Stimulated activated CD8-positive, alpha-beta memory T cell treated with anti-CD3 and anti-CD28 coated beads, Interleukin-4, amount 100 ng/mL, for 1 hour (primary cell): ENCODE measurements at places on chromosomes 4 and X.

DNA sequence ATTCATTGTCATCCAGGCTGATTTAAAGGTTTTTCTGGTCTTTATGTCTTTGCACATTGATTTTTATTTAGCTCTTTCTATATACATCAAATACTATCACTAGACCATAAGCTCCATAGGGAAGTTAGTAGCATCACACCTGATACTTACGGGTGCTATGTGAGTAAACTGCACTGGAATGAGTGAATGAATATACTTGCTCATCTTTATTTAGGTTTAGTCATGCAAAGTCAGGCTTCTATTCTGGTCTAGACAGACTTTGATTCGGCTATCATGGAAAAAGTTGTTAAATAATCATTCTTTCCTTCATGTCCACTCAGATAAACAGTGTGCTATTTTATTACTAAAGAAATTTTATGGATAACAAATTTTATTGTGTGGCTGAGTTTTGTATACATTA is 457.8 kb upstream of the PCDH7 start:
- no peak for DNase-seq

DNA sequence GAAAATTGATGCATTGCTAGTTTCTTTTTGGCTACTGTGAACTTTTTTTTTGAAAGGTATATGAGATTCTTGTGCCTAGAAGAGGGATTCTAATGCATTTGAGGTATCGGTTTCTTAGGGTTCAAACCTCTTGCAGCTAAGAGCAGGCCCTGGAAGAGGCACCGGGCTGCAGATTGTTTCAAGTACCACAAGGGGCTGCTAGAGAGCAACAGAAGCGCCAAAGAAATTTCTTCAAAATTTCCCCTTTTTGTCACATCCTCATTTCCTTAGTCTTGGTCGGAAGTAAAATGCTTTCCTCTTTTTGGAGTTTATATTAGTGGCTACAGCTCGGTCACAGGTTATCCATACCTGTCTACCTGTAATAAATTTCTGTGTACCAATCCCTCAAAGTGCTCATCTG is 89.8 kb downstream of the PDGFRA start:
- DNase-seq, result no peak

DNA sequence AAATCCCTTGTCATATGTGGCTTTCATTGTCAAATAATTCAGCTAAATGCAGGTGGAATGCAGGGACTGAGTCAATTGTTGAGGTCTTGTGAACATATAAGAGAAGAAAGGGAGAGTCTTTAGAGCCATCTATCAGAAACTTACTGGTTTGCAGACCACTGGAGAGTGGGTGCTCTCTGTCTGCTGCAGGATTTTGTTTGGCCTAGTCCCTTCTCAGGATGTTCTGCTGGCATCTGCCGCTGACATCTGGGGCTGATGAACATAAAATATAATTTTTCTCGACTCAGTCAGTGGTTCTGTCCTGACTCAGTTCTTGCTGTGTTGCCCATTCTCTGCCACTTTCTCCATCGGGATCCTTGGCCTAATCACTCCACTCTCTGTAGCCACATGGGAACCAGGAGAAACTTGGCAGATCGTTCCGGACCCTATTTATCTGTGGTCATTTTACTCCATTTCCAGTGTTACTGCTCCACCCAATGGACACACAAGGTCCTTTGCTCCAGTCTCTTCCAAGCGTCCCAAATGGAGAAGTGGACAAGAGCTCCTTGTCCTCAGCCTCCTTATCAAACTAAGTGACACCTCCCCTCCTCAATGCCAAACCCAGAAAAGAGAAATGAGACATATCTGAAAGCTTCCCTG is 436.2 kb downstream of the FAT4 start:
- DNase-seq, result no peak

DNA sequence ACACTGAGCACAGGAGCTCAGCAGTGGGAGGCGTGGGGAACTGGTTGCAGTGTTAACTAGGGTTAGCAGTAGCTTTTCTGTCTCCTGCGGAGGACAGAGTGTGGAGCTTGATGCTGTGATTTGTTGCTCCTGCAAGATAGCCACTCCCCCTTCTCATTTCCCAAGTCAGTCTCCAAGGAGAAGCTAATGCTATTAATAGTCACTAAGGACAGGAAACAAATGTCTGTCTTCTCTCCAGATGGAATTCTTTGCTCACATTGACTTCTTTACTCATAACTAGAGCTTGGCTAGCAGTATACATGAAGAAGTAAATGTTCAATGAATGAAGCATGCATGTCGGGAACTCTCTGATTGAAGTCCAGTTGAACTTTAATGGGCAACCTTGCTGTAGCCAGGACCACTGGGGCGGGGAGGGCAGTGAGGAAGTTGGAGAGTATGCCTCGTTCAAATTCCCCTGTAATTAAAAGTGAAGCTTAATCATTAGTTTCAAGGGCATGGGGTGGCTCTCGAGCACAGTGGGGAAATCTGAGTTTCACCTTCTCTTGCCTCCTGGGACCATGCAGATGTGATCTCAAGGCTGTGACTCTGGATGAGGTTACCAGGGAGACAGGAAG is 156.6 kb upstream of the SCML1 start:
- DNase-seq, result no peak

DNA sequence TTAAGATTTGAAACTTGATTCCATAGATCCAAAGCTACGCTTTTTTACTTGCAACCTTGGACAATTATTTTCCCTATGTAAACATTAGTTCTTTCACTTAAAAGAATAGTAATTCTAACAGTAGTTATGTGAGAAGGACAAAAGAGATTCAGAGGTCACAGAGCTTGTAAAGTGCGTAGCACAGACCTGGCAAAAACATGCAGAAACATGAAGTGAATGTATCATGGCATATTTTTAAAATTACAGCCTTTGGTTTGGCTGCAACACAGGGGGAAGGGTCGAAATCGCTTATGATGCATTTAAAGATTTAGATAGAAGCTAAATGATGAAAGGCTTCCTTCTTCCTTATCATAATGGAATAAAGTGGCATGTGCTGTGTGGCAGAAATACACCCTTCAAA is 1068.8 kb downstream of the ARAP2 start:
- no peak for DNase-seq

GRCh38 chrX:40090961-40091360 is 6.8 kb downstream of the BCOR start:
- DNase-seq, result no peak

GRCh38 chr4:41660352-41660751 is 88.2 kb downstream of the PHOX2B start:
- no peak for DNase-seq

DNA sequence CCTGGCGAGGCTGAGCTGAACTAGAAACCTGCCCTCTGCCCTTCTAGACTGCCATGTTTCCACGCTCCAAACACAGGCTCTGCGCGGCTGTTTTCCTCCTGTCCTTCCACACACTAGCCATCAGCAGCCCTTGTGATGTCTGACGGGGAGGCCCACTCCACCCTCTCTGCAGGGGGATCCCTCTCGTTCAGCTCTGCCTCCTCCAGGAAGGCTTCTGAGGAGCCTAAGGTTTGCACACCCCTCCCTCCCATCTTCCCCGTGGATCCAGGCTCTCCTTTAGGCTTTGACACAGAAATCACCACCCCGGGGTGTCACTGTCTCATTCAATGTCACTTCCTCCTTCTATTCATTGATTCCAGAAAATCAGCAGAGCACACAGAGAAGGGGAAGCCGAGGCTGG is 38.6 kb upstream of the CRMP1 start:
- DNase-seq, result no peak

DNA sequence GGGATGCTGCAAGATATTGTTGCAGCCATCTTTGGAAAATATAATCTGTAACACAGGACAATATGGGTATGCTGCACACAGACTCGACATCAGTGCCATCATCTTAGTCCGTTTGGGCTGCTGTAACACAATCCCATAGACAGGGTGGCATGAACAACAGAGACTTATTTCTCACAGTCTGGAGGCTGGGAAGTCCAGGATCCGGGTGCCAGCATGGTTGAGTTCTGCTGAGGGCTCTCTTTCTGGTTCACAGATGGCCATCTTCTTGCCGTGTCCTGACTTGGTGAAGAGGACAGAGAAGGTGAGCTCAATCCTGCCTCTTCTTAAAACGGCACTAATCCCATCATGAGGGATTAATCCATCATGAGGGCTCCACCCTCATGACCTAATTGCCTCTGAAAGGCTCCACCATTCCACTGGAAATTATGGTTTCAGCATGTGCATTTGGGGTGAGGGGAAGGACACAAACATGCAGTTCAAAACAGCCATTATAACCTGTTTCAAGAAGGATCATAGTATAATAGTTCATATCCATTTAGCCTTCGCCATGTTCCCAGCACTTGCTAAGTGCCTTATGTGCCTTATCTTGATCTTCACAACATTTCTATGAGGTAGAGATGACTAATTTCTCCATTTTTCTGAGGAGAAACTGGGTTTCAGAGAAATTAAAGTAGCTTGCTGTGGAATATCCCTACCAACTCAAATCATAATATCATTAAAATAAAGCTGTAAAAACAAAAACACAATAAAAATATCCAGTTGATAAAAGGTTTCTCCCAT is 27.9 kb upstream of the SPP1 start:
- DNase-seq, result no peak

DNA sequence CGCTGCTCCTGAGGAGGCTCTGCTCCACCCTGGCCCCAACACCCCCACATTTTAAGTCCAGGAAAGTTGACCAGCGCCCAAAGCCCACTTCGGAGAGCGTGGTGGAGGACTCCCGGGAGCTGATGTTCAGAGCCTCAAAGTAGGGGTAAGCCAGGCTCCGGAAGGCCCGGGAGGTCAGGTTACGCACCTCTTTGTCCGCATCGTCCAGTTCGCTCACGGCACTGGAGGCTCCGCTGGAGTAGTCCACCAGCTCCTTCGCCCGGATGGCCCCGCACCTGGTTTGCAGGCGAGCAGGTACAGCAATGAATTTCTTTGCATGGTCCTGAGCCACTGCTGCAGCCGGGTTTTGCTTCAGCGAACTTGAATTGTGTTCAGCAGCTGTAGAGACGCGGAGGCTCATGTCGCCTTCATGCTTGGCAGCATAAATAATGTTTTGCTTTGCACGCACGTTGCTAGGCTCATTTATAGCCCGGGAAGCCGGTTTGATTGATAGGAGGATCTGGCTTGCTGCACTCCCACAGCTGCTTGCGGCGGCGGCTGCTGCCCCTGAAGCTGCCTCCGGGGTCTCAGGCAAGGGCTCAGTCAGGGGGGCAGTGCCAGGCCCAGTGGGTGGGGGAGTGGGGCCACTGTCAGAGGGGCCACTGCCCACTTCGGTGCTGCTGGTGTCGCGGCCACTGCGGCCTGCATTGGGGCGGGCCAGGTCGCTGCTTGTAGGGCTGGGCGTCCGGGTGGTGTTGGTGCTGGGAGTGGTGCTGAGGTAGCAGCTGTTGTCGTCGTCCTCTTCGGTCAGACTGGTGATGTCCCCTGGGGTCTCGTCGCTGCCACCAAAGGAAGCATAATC is 4.8 kb downstream of the C4orf54 start:
- DNase-seq, result no peak

DNA sequence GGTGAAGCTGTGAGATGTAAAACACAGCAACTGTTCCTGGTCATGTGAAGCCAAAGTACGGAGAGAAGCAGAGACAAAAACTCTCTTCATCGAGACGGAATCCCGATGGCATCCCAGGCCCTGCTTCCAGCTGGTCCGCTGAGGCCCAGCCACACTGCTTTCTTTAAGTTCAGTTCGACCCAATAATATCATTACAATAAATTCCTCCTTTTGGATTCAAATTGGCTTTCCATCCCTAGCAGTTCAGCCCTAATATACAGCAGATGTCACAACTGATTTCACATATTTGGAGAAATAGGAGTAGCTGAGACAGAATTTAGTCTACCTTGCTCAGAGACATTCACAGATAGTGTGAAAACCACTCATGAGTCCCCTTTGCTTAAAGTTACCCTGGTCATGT is 98.3 kb upstream of the SPRY1 start:
- no peak for DNase-seq

- DNase-seq, result no peak
Measured at GRCh38 chrX:130857207-130857606, 45.8 kb downstream of the ENOX2 start.

DNA sequence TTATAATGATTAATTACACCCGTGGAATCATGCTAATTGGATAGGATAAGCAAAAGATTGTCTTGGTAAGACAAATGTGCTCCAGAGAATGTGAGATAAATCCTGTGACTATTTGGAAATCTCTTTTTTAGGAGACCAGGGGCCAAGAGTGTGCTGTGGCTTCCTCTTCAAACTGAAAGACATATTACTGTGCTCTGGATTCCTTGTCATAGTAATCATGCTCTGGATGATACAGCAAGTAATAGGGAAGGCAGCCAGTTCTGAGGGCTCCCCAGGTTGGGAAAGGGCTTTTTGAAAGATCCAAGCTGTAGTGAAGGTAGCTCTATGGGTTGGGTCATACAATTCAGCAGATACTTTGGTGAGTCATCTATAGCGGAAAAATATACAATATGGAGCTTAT is 600.5 kb downstream of the PCDH18 start:
- no peak for DNase-seq

DNA sequence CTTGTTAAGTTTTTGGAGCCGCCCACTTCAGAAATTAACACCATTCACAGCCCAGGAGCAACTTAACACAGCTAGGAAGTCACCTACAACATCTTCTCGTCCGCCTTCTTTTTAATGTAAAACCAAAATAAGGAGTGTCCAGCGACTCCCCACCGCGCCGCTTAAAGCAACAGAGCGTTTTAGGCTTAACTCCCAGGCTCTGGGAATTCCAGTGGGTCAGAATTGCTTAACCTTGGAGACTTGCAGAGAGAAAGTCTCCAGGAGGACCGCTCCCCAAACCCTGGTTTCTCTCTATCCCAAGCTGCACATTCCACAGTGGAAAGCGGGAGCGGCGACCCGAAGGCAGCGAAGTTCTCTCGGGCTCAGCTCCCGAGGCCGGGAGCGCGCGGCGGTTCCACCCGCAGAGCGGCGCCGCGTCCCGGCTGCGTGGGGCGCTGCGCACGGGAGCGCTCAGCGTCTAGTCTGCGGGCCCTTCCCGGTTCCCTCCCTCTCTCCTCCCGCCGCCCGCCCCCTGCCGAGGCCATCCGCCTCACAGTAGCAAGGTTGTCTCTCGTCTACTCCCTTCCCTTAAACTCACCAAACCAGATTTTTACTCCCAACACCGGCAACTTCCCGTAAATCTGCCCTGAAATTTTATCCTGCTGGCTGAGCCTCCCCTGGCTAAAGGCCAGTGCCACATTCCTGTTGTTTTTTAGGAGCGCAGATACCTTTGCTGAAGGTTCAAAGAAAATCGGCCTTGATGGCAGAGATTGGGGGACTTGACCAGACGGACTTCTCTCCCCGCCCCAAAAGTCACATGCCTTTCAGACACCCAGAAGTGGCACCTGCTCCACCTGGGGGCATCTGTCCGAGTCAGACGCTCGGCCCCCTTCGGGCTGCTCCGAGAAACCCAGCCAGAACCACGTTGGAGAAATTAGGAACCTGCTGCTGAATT is at the start of gene RBM47:
RBM47 (minus strand) TSS at position 464 of the 934 bp plus-strand sequence. CDS start 190,971 bp downstream, outside the sequence.
- no peak for DNase-seq

GRCh38 chr4:121597346-121597934 is 99.3 kb downstream of the ANXA5 start:
- DNase-seq, result no peak

DNA sequence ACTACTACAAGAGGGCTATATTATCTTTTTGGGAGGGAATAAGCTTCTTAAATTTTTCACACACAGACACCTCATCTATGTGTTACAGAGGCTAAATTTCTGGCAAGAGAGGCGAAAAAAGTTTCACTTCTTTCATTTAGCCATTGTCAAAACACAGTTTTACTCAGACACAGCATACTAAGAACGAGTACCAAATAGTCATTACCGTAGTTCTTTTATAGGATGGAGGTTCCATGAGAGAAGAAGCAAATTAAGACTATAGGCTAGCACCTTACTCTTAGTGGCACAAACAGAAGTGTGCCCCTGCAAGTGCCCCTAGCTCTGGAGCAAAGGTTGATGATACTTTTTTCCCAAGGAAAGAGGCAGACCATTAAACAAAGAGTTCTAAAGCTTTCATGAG is 26.2 kb downstream of the UGT2B7 start:
- no peak for DNase-seq
